ENCODE measurements at places on chromosomes 6 and 20. TPM values are rescaled to one million over a fixed set of nuclear protein-coding genes. Genes with fewer than 3 reads are reported as not detected.

- peak; percentile 79 for ATAC-seq
Measured at GRCh38 chr6:159174263-159174969, 5.2 kb downstream of the FNDC1 start.

- no peak for ATAC-seq
Measured at GRCh38 chr6:41605649-41606048, 32.6 kb upstream of the MDFI start.

- ATAC-seq = no peak
Measured at GRCh38 chr6:19440531-19440930, 396.6 kb upstream of the ID4 start.

- ATAC-seq = no peak
Measured at GRCh38 chr20:38308047-38308438, 4.1 kb downstream of the BPI start.

The ARFGEF3 gene
- 3.6 TPM for total RNA-seq

The HTR1B gene
- total RNA-seq = not detected

The VWA7 gene
- 2.9 TPM for total RNA-seq

DNA sequence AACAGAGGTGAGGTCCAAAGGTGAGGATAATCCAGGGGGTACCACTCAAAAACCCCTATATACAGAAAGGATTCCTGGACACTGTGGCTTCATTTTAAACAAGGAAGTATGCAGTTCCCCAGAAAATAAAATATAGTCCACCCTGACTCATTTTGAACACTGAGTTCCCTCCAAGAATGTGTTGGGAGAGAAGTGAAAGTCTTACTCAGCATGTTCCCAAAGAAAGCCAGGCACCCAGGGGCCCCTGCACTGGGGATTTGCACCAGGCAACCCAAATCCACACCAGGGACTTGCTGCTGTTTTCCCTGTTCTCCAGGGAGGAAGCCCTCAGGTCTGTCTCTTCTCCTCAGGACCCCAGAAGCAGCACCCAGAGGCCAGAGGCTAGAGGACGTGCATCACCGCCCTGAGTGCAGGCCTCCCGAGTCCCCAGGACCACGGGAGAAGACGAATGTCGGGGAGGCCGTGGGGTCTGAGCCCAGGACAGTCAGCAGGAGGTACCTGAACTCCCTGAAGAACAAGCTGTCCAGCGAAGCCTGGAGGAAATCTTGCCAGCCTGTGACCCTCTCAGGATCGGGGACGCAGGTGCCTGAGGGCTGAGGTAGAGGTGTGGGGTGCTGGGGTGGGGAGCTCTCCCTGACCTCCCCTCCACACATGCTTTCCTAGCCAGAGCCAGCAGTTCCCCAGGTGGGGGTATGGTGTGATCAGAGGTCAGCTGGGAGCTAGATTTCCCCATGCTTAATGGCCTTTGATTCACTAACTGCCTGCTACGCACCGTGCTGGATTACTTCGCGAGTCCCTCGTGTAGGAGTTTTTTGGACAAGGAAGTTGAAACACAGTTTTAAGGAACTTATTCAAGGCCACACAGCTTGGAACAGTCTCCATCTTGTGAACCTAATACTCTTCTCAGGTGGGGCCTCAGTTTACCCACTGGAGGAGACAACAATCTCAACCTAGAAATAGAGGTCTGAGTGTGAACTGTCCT, 3.3 kb downstream of the FGD2 start:
- ATAC-seq = no peak

DNA sequence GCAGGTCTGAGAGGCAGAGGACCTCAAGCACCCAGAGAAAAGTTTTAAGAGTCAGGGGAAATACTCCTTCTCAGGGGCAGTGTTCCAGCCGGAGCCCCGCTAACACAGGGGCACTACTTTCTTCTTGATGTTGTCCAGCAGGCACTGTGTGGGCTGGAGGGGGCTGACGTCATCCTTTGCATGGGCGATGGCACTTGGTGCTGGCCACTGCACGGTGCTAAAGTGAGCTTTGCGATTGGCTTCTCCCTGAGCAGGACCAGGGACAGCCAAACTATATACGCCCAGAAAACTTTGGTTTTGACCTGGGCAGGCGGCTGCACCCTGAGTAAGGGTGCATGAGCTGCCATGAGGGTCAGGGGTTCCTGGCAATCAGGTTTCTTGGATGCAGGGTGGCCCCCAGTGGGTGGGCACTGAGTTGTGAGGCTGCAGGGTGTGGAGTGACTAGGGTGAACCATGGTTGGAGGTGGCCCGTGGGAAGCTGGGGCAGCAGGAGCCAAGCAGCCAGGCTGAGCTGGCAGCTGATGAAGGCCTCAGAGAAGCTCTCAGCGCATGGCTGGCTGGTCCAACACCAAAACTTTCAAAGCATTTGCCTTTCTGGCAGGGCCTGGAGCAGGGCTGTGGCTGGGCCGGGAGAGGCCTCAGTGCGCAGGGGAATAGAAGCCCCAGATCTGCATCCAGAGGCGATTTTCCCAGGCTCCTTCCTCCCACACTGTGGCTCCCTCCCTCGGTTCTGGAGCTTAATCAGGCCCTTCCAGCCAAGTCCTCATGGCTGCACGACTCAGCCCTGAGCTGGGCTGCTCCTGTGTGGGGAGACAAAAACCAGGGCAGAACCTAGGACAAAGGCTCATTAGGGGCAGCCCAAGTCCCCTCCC, 18.3 kb downstream of the MRPS18A start:
- ATAC-seq = peak; percentile 24

DNA sequence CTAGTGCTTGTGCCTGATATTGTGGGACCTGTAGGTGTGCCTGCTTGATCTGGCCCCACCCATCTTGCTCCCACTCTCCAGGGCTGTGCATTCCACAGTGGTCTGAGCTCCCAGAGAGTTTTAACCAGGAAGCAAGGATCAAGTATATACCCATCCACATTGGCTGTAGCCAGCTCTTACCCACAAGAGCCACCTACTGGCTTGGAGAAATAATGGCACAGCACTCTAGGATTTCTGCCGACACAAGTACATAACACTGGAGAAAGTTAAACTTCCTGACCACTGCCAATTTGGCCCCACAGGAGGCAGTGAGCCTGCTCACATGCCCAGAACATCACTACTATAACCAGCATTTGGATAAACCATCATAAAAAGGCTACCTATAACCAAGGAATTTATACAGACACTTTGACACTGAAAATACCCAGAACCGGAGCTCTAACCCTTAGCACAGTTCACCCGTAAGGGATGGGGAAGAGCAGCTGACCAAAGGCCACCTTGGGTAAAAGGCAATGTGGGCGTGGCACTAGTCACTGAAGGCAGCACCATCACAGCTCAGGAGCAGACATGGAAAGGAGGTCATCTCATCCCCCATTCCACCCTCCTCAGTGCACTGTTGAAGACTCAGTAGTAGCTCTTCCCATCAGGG, 440.4 kb downstream of the BTBD3 start:
- no peak for ATAC-seq

- ATAC-seq = no peak
Measured at GRCh38 chr20:50062006-50062838, 50.7 kb downstream of the UBE2V1 start.

The RAET1E gene
- total RNA-seq = 4.9 TPM

All from activated T-helper 17 cell treated with anti-CD3 and anti-CD28 coated beads, Interleukin-2, amount 50 U/mL, for 72 hours (primary cell).